ENCODE measurements at places on chromosomes 16 and 17.

GRCh38 chr16:1311738-1312466 lies 2.5 kb downstream of the UBE2I start:
- no peak for DNase-seq

GRCh38 chr17:3526971-3527370 lies 30.6 kb downstream of the TRPV3 start:
- DNase-seq = no peak

DNA sequence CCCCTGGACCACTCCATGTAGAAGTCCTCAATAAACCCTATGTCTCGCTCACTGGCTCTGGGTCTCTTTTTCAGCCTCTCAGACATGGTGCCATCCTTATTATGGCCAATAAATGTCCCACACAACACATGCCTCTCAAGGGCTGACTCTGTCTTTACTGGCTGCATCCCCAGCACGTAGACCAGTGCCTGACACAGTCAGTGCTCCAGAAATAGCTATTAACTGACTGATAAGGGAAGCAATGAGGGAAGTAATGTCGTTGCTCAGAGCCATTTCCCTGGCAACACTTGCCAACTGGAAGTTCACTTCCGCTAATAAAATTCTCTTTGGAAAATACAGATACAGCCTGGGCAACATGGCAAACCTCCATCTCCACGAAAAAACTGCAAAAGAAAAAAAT lies 19.1 kb upstream of the APOH start:
- DNase-seq = no peak

DNA sequence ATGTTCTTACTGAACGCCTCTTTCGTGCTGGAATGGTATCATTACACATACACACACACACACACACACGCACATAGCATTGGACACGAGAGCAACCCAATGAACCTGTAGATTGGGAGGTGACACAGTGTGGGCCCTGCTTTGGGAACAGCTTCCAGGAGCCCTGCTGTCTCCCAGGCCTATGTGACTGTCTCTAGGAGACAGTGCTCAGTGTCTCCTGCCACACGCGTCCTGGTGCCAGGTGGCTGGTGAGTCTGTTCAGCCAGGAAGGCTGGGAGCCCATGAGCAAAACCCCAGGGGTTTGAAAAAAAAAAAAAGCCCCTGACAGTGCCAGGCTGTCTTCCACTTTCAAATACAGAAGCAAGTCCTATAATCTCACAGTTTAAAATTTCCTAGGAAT lies 2.4 kb upstream of the SPOP start:
- no peak for DNase-seq

DNA sequence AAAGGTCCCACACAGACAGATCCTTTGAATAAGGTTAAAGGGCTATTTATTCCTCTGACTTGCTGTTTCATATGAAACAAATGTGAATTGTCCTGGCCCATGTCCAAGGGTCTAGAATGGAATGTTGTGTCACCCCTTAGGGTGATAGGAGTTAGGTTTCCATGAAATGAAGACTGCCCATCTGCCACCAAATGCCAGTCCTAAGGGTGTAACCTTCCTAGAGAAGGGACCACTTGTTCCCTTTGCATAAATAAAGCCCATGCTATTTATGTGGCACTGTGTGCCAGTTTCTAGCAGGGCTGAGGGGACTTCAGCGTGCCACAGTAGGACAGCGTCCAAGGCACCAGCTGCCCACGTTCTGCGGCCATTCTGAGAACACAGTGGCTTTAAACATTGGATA lies 171.3 kb downstream of the ABCA8 start:
- DNase-seq = no peak

- DNase-seq = no peak
These were observed 4.2 kb downstream of the LYRM9 start for GRCh38 chr17:27888945-27889344.

GRCh38 chr16:1073566-1074378 lies 1.2 kb downstream of the SSTR5 start:
- DNase-seq = no peak

DNA sequence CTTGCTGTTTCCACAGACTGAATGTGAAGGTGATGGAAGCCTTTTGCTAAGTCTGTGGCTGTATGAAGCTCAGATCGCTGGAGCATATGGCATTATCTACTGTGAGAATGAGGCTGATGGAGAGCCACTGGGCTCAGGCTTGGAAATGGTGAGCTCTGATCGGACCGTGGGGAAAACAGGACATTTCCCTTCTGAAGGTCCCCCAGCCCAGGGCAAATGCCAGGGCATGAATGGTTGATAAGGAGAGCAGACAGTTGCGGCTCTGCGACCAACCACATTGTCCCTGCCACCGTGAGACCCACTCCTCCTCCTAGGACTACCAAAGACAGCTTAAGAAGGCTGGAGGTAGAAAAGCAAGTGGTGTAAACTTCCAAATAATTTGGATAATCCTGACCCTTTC lies 4.7 kb upstream of the CUEDC1 start:
- DNase-seq = no peak

DNA sequence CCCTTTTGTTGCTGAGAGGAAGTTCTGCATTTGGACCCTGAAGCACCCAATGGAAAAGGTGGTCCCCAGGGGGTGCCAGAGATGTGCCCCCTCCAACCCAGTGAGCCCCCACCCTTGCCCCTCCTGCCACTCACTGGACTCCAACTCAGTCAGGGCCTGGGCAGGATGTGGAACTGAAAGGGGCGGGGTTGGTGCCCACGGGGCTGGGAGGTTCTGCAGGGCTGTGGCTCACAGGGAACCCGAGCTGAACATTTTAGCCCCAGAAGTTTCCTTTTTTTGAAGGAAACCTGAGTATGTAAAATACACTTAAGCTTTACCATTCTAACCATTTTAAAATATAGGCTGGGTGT lies 15.8 kb upstream of the OGFOD3 start:
- DNase-seq = no peak

GRCh38 chr17:48973806-48974205 lies 5.4 kb upstream of the GIP start:
- DNase-seq = no peak

DNA sequence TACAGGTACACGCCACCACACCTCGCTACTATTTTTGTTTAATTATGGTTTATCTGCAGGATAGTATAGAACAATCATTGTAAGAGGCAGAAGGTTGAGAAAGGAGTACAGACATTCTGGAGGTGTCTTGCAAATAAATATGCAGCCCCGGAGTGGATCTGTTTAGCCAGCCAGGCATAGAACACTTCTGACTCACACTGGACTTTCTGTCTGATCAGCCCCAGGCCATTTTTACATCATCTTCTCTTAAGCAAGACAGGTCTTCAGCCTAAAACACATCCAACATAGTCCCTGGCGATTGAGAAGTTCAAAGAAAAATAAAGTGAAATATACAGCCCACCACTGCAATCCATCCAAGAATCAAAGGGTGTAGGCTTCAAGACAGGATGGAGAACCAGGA lies 81.4 kb downstream of the XYLT1 start:
- no peak for DNase-seq

DNA sequence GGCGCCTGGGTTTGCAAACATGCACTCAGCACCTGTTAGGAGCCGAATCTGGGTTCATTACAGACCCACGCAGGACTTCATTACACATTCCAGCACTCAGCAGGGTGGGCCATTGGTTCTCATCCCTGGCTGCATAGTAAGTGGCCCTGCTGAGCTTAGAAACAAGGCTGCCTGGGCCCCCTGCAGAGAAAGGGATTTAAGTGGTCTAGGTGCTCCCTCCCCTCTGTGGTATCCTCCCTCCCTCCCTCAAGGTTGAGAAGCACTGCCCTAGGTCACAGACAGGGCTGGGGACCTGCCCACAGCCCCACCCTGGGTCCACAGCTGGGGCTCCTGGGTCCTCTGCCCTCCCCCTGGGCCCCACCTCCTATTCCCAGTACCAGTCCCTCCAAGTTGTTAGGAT lies 28.3 kb downstream of the WNT3 start:
- no peak for DNase-seq

- no peak for DNase-seq
These were observed 3.2 kb upstream of the SLC47A2 start for GRCh38 chr17:19719355-19720209.

DNA sequence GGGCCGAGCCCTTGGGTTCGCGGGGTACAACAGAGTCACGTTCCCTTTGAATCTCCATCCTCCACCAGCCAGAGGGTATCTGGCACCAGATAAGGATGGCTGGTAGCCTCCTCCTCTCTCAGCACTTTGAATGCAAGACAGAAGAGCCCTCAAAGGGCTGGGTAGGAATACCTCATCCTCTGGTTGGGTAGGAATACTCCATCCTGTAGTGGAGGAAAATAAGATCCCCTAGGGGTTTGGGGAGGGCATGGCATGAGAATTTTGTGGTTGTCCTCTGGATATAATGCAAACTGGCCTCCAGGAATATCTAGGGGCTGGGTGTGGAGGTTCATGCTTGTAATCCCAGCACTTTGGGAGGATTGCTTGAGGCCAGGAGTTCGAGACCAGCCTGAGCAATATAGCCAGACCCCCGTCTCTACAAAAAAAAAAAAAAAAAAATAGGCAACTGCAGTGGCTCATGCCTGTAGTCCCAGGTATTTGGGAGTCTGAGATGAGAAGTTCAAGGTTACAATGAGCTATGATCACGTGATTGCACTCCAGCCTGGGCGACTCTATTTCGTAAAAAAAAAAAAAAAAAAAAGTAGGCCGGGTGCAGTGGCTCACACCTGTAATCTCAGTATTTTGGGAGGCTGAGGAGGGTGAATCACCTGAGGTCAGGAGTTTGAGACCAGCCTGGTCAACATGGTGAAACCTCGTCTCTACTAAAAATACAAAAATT lies 2.7 kb downstream of the IGFBP4 start:
- no peak for DNase-seq

DNA sequence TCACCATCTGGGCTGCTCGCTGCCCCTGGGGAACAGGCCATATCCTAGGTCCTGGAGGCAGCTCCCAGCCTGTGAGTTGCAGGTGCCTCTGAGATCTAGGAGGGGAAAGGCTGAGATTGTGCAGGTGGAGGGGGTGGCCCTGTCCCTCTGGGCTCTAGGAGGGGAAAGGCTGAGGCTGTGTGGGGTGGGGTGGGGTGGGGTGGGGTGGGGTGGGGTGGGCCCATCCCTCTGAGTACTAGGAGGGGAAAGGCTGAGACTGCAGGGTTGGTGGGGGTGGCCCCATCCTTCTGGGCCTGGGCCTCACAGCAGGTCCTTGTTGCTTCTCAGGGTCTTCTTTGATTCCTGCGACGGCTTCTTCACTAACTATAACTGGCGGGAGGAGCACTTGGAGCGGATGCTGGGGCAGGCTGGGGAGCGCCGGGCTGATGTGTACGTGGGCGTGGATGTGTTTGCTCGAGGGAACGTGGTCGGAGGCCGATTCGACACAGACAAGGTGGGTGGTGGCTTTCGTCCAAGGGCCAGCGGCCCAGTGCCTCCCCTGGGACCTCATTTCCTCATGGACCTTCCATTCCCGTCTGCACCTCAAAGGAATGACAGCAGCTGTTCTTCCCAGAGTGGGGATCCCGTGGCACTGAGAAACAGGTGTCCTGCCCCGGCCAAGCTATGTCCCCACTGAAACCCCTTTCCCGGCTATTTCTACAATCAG lies 7.1 kb downstream of the ENGASE start:
- DNase-seq = no peak

GRCh38 chr16:8929086-8929748 lies 34.5 kb downstream of the USP7 start:
- no peak for DNase-seq

DNA sequence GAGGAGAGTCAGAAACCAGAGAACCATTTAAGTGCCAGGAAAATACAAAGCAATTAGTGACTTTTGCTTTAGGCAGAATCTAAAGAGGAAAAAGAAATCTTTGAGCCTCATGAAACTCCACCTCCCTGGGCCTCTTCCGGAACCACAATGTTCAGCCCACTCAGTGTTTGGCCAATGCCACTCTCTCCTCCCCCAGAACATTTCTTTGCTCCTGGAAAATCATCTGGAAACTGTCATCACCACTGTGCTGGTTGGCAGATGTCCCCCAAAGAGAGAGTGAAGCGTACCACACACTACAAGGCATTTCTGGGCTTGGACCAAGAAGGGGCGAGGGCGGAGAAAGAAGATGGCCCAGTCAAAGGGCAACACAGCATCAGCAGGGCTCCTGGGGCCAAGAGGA lies 7.1 kb upstream of the SOX9 start:
- no peak for DNase-seq

- no peak for DNase-seq
These were observed 9.4 kb downstream of the BAHCC1 start for GRCh38 chr17:81404558-81405165.

DNA sequence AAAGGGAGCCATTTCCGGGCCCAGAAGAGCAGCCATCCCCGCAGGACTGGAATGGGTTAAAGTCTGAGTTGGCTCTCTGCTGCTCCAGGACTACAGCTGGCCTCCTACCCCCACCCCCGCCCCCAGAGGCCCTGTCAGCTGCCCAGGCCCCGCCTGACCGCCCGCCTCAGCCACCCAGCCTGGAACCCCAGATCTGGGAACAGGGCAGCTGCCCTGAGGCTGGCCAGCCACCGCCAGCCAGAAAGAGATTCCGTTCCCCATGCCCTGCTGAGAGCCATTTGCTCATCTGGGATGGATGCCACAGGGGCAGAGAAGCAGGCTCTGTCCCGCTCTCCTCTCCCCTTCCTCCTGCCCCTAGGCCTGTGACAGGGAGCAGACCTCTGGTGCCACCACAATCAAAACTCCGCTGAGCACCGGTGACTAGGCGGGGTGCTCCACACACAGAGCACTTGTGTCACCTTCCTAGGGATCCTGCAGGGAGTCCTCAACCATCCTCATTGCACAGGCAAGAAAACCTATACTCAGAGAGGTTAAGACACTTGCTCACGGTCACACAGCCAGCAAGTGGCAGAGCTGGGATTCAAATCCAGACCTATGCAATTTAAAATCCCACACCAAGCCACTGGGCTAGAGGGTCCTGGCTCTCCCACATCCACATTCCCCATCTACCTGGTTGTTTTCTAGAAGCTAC lies 44.1 kb downstream of the ZNF423 start:
- no peak for DNase-seq

GRCh38 chr17:36859003-36859300 lies 78.3 kb upstream of the LHX1 start:
- no peak for DNase-seq

GRCh38 chr17:54977744-54978143 lies 9.2 kb downstream of the STXBP4 start:
- no peak for DNase-seq

- DNase-seq = no peak
These were observed 31.7 kb upstream of the KCNJ2 start for GRCh38 chr17:70137451-70138230.

GRCh38 chr16:52078716-52079655 lies 468.0 kb downstream of the TOX3 start:
- DNase-seq = no peak

- no peak for DNase-seq
These were observed 20.4 kb downstream of the HDAC5 start for GRCh38 chr17:44102849-44103622.

DNA sequence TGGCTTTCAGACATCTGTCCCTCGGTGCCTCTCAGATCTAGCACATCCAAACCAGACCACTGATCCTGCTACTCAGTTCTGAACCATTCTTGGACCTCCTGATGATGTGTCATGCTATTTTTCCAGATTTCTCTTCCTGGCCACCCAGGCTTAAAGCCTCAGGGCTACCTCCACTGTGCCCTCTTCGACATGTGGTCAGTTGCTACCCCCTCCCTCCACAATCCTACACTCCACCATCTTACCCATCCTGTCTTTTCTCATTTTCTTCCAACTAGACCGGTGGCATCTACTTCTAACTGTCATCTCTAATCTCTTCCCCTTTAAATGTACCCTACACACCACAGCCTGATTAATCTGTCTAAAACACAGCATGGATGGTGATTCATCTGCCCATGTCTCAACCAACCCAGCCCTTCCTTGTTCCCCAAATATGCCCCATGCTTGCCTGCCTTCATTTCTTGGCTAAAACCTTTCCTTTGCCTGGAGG lies 478.6 kb downstream of the SLC39A11 start:
- no peak for DNase-seq

GRCh38 chr17:63931981-63932561 lies at the start of gene CD79B:
CD79B (minus strand) TSS chr17:63932331; CDS start chr17:63932261, 70 bp downstream.
- no peak for DNase-seq

GRCh38 chr16:64074706-64075105 lies 1047.2 kb downstream of the CDH11 start:
- no peak for DNase-seq
